ENCODE measurements at places on chromosomes 5 and 9.
A peak's percentile ranks its signal among the peaks of the same experiment; 100 is the strongest.

DNA sequence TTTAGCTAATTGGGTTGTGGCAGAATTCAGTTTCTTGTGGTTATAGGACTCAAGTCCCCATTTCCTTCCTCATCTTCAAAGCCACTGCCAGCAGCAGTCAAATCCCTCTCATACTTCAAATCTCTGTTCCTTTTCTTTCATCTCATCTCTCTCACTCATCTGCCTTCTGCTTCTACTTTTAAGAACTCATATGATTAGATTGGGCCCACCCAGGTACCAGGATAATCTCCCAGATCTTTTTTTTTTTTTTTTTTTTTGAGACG lies 8.0 kb upstream of the REEP5 start:
- DNase-seq, result no peak

DNA sequence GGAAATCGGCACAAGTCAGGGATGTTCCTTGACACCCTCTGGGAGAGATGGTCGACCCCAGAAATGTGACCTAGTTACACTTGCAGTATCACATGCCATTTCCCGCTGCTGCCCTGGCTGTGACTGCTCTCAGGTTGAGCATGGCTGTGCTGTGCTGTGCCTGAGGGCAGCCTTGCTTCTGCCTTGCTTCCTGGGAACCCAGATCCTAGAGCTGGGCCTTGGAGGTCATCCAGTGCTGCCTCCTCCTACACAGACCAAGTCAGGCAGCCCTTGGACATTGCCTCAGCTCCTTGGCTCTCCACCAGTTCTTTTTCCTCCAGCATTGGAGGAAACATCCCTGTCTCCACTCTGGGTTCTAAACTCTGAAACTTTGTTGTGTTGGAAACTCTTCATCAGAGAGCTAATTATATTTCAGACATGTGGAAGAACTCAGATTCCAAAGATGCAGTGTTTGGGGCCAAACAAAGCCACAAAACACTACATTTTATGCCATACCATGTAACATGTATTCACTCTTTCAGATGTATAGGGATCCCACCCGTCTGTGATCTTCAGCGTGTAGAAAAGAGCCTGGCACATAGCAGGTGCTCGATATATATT lies 6.1 kb downstream of the MAMDC2 start:
- DNase-seq, result peak; percentile 4

DNA sequence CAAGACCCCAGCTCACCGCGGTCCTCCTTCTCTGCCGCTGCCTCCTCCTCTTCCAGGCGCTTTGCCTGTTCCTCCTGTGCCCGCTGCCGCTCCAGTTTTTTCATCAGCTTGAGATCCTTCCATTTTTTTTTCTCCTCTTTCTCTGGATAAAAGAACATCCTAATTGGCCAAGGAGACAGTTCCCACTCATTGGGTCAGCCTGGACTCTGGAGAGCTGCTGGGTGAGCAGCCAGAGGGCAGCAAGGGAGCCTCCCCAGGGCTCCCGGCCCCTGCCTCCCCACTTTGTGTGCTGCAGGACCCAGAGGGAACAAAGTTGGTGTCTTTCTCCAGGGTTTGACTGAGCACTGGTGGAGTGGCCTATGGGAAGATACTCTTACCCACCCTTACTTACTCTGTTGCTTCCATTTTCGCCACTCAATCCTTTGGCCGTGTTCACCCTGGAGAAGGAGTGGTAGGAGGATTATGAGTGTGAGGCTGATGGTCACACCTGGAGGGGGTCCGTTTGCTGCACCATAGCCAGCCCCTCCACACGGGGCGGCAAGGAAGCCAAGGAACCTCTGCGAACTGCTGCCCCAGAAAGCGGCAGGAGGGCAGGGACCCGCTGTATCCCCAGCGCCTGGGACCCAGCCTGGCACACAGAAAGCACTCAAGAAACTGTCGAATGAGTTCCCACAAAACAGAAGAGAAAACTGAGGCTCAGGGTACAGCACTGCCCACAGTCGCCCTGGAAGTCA lies 708 bp downstream of the SPOUT1 start:
- DNase-seq, result no peak

DNA sequence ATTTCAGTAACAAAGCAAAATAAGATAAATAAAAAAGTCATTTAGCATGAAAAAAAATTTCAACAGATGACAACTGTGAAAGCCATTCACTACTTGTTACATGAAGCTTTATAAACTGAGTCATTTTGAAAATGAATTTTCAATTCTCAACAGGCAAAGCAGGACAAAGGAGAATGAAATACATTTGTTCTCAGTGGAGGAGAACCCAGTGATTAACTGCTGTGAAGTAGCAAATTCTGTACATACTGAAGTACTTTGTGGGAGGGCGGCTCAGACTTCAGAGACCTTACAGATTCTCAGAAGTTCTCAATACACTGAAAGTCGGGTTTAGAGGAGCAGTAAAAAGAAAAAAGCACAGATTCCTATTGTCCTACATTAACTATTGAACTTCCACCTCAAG lies 21.7 kb downstream of the SKIC3 start:
- no peak for DNase-seq

DNA sequence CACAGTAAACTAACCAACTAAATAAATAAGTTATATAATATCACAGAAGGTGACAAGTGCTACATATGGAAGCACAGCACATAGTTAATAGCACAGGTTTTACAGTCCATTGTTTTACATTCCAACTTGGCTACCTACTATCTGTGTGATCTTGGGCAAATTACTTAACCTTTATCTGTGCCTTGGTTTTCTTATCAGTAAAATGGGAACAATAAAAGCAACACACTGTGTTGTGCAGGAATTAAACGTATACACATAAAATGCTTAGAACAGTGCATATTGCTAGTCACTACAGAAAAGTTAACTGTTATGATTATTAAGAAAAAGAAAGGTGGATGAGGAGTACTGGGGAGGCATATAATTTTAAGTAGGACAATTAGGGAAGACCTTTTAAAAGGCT lies 42.8 kb upstream of the GOLGA1 start:
- no peak for DNase-seq
